GM12864 (cell line): ENCODE measurements at places on chromosomes 6 and 20.

DNA sequence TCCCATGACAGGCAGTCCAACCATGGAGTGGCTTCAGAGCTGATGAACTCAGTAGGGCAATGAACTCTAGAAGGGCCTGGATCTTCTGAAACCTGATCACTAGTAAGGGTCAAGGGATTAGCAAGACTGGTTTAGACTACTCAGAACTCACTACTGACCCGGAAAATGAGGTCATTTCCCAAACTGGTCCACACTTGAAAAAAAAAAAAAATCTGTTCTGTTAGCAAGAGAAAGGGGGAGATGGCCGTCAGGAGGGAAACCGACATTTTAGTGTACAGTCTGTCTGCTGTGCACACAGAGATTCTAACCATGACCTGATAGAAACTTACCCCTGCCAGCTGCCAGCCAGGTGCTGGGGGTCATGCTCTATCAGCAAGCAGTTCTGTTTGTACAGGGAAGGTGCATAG, 262.4 kb upstream of the AGPAT4 start:
- no peak for DNase-seq

GRCh38 chr6:11613858-11614257, 76.3 kb downstream of the TMEM170B start:
- no peak for DNase-seq

DNA sequence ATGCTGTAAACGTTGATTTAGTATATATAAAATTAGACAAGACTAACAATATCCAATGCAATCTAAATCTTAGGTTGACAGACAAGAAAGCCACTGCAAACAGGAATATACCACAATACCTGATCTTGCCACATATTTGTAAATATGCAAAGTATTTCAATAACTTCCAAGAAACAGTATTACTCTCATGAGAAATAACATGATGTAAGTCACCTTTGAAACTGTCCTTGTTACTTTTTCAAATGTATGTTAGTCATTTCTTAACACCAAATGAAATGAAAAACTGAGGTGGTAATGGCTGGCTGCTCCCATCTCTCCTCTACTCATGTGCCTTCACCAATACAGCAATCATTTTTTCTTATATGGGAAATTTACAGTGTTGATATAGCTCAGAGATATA, 118.7 kb downstream of the ATG5 start:
- DNase-seq = no peak

DNA sequence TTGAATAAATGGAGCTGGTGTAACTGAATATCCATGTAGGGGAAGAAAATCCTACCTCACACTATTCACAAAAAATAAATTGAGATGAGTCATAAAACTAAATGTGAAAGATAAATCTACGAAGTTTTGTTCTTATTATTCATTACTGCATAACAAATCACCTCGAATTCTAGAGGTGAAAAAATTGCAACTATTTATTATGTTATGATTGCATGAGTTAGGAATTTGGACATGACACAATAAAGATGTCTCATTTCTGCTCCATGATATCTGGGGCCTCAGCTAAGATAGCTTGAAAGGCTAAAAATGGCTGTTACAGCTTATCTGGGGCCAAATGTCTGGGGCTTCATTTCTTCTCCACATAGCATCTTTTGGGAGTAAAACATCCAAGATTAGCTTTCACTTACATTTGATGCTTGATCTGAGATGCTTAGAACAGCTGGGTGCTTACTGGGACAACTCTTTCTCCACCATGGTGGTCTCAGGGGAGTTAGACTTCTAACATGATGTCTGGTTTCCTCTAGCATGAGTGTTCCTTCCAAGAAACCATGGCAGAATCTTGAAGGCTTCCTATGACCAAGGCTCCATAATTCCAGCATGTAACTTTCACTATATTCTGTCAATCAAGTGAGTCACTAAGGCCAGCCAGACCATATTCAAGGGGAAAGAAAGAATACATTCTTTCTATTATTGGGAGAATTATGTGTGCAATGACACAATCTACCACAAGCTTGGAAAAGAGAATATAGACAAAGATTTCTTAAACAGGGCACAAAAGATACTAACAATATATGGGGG, 30.1 kb downstream of the OR2B6 start:
- DNase-seq = no peak

DNA sequence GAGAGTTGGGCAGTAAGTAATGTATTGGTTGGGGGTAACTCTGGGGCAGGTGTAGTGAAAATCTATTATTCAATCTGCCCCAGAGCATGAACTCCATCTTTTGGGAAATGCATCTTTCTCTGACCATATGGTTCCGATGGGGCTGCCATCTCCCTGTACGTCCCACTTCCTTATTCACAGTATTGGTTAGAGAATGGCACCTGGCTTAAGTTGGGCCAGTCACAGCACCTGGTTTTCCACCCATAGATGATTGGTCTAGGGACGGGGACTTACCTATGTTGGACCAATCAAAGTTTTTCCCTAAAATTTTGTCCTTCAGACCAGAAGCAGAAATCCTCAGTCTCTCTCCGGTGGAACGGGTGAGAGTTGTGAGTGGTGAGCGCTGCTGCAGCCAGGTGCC, 2.2 kb upstream of the RALY start:
- no peak for DNase-seq

- DNase-seq = no peak
These were observed 37.6 kb downstream of the GPLD1 start for GRCh38 chr6:24451581-24452388.

GRCh38 chr6:99467509-99468106, 42.5 kb upstream of the PNISR start:
- DNase-seq = no peak

GRCh38 chr20:11119573-11119972, 445.8 kb upstream of the JAG1 start:
- no peak for DNase-seq

DNA sequence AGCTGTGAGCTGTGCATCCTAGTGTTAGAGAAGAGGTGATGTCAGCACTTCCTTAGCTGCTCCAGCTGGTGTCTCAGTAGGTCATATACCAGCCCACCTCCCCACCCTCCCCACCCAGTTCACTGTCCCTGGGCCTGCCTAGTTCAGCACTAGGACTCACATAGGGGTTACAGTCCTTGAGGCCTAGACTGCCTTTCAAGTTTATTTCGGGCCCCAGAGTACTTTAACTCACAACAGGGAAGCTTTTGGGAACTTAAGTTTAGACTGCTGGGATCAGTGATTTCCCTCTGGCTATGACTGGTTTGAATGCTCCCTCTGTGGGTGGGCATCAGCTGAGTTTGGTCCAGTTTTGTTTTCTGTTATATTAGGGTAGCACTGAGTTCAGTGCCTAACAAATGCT, 139.2 kb upstream of the MMS22L start:
- no peak for DNase-seq

DNA sequence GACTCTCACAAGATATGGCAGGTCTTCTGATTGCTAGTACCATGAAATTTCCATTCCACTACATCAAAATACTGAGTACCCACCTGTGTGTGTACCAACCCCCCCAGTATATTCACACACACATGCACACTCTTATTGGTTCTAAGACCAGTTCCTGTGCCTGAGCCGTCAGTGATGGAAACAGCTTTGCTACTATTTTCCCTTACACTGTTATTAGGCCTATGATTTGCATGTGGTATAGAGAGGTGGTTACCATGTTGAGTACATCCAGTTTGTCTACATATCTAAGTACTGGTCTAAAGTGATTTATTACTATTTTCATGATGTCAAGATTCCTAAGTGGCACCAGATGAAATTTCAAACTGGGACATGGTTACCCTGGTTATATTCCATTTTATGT, 459.9 kb downstream of the BCKDHB start:
- DNase-seq = no peak

DNA sequence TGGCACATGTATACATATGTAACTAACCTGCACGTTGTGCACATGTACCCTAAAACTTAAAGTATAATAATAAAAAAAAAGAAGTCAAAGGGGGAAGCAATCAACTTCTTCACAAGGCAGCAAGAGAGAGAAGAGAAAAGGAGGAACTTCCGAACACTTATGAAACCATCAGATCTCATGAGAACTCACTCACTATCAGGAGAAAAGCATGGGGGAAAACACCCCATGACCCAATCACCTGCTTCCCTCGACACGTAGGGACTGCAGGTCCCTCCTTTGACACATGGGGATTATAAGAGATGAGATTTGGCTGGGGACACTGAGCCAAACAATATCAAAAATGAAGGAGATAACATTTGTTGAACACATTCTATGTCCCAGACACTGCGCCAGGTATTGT, 94.8 kb upstream of the PHACTR1 start:
- DNase-seq = no peak

DNA sequence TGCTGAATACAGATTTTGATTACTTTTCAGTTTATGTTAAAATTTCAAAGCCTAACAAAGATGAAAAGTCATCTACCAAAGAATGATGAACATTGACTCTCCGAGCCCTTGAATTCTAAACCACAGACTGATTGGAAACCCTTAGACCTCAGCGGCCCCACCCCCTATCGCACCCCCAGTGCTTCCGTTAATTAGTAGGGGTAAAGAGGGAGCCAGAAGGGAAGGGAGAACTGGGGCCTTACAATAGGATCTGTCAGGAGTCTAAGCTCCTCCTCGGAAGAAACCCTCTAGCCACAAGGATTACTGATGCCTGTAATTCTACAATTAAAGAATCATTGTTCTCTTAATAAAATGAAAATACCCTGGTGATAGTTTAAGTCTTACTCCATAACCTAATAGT, 79.7 kb upstream of the JARID2 start:
- DNase-seq = no peak

DNA sequence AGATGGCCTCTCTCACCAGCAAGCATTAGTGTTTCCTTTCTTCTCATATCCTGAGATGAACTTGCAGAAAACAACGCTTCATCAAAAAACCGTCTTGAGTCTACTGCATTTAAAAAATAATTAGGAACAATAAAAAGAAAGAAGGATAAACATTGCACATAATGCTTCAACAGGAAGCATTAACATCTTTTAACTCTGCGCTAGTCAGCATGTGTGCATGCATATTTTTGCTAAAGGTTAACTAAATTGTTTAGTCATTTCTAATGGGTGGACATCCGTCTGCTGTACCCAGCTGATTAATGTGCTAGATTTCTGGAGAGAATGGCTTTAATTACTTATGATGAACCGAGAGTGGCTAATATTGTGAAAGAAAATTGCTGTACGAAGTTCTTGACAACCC, 349.3 kb downstream of the SOX4 start:
- no peak for DNase-seq

- peak; percentile 46 for DNase-seq
These were observed 267.1 kb upstream of the JAG1 start for GRCh38 chr20:10940941-10941340.

DNA sequence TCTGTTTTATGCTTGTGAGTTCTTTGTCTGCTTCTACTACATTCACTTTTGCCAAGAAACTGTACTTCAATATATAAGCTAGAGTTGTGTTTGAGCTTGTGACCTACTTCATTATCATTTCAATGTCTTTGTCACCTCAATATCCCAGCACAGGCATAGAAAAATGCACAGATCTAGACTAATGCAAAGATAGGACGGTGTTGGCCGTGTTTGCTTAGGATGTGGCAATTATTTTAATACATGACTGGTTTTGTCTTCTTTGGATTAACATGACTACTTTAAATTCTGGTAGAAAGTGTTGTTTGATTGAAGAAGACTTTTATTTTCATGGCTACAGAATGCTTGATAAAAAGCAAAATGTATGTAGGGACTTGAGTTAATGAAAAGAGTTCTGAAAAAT, 1075.0 kb upstream of the GJE1 start:
- DNase-seq = no peak

- no peak for DNase-seq
These were observed 25.6 kb upstream of the ID4 start for GRCh38 chr6:19811397-19812079.

- DNase-seq = no peak
These were observed 54.1 kb downstream of the UBE2V1 start for GRCh38 chr20:50058662-50059402.

GRCh38 chr20:11867291-11867919, 50.3 kb upstream of the BTBD3 start:
- no peak for DNase-seq

DNA sequence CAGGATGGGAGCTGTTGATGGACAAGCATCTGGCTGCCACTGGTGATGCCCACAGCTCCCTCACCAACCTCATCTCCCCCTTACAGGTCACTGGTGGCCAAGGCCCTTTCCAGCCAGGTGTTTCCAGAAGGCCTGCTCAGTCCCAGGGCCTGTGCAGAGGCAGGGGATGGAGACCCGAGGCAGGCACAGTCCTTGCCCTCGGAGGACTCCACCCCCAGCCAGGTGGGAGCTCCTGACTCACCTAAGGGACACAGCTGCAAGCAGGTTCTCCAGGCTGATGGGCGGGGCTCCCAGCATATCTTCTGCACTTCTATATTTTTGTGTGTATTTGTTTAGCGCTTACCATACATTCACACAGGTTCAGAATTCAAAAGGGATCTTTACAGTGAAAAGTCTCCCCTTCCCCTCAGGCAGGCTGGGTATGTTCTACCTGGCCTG, 17.4 kb downstream of the PRPH2 start:
- DNase-seq = no peak

DNA sequence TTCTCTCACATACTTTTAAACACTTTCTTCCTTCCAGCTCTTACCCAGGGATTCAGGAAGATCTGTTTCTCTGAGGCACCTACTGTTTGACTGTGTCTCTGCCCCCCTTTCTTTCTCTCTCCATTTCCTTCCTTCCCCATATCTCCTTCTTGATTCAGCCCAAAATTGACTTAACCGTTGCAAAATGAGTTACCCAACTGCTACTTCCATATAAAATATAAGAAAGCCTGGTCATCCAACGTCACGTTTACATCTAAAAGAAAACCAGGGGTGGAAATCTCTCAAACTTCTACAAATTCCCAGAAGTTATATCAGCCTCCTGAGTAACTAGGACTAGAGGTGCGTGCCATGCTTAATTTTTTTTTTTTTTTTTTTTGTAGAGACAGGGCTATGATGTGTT, 95.2 kb upstream of the INSM1 start:
- DNase-seq = no peak

DNA sequence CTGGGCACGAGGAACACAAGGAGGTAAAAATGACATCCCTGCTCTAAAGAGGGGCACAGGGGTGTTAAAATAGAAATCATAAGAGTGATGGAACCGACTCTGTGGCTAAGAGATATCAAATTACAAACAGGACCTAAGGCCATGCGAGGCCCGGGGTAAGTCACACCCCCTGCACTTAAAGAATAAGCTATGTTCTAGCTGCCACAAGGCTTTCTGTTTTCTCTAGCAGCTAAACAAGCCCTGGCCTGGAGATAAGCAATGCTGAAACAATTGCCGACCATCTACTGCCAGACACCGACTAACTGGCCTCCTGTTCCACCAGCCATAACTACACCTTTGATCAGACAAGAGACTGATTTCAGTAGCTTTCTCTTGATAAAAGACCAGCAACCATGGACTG, 32.4 kb downstream of the MDGA1 start:
- no peak for DNase-seq

DNA sequence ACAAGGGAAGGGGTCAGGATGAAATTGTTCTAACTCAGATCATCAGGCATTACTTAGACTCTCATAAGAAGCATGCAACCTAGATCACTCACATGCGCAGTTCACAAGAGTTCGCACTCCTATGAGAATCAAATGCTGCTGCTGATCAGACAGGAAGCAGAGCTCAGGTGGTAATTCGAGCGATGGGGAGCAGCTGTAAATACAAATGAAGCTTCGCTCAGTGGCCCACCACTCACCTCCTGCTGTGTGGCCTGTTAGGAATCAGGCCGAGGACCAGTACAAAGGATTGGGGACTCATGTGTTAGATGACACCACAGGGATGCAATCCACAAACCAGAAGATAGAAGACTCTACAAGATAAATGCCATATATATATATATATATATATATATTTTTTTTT, 31.5 kb upstream of the TOP1 start:
- DNase-seq = no peak
